ENCODE measurements at places on chromosomes 6 and 20.

- DNase-seq: no peak
Observed at GRCh38 chr20:53708129-53708968, 114.7 kb upstream of the ZNF217 start.

DNA sequence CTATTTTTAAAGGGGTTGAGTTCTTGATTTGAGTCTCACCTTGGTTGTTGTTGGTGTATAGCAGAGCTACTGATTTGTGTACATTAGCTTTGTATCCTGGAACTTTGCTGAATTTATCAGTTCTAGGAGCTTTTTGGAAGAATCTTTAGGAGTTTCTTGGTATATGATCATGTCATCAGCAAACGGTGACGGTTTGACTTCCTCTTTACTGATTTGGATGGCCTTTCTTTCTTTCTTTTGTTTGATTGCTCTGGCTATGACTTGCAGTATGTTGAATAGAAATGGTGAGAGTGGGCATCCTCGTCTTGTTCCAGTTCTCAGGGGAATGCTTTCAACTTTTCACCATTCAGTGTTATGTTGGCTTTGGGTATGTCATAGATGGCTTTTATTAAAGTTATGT lies 64.0 kb downstream of the CDYL start:
- no peak for DNase-seq

GRCh38 chr20:6122873-6123648 lies at the start of gene FERMT1:
Gene FERMT1, minus strand, starts transcription at chr20:6123030. Its CDS starts 3,476 bp downstream, at chr20:6119554.
- DNase-seq: no peak

GRCh38 chr20:39259010-39259803 lies 297.1 kb downstream of the DHX35 start:
- DNase-seq: no peak

- no peak for DNase-seq
Observed at GRCh38 chr6:5752391-5752680, 254.4 kb downstream of the NRN1 start.

DNA sequence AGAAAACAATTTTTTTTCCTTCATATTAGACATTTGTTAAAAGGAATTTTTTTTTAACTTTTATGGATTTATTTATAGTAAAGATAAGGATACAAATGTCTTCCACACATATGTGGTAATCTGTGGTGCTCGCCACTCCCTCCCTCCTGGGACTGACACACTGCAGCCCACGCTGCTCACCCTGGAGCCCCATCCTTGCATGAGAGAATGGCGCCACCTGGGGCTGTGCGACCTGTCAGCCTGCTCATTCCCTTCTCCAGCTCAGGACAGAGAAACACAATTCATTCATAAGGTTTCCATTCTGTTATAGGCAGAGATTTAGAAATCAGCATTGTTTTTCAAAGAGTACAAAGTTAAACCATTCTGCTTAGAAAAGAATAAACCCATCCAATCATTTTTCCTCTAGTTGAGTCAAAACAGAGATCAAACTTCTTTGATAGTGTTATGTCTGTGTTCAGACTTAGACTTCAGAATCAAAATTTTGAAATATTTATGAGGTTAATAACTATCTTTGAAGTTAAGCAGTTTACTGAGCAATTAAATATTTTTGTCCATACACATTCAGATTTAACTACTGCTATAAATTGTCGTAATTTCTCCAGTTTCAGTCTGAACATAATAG lies 42.8 kb upstream of the DYNLRB1 start:
- no peak for DNase-seq

Measured in mesenteric fat pad (tissue), 1 donor.